ENCODE measurements at places on chromosomes 2 and 18.

- DNase-seq: no peak
Measured at GRCh38 chr18:80044072-80044471, 9.8 kb downstream of the RBFA start.

GRCh38 chr2:218381916-218382366 is at the start of gene SLC11A1:
TSS of gene SLC11A1 (plus strand) at chr2:218382273. CDS start at chr2:218382369, 96 bp downstream.
- DNase-seq: no peak

DNA sequence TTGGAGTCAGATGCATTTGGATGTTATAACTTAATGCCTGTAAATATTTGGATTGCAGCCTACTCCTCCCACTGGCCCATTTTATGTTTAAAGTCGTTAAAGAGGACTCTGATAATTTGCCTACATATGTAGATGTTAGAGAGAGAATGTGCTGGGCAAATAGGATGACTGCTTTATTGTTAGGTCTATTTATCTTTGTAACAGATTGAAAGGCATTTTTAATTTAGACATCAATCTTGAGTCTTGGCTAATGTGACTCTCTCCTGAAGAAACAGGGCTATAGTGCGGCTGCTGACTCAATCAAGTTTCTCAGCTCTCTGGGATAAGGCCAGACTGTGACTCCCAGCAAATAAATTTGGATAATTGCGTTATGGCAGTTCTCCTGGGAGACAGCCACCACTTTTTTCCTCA is 1101.4 kb downstream of the CBLN2 start:
- DNase-seq: no peak

GRCh38 chr18:9139400-9140039 is 2.9 kb downstream of the ANKRD12 start:
- DNase-seq: no peak

- DNase-seq: no peak
Measured at GRCh38 chr2:37711308-37711731, 39.9 kb upstream of the CDC42EP3 start.

GRCh38 chr2:134119117-134119712 is 134.7 kb upstream of the MGAT5 start:
- DNase-seq: no peak

GRCh38 chr2:27185331-27186026 is 26.4 kb upstream of the ATRAID start:
- no peak for DNase-seq

DNA sequence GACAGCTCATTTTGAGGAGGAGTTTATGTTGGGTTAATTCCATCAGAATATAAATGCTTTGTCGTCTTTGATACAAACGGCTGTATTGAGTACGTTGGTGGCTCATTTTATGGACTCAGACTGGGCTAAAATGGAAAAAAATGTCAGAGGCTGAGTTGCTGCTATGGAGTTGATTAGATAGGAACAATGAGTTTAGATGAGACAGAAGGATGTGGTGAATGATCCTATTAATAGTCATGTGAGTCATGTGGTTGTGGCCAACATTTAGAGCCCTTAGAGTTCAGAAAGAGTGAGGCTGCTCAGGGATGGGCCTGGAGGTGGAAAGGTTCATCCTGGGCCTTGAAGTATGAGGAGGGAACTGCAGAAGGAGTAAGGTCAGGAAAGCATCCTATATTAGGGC is 434.2 kb downstream of the MEIS1 start:
- no peak for DNase-seq

DNA sequence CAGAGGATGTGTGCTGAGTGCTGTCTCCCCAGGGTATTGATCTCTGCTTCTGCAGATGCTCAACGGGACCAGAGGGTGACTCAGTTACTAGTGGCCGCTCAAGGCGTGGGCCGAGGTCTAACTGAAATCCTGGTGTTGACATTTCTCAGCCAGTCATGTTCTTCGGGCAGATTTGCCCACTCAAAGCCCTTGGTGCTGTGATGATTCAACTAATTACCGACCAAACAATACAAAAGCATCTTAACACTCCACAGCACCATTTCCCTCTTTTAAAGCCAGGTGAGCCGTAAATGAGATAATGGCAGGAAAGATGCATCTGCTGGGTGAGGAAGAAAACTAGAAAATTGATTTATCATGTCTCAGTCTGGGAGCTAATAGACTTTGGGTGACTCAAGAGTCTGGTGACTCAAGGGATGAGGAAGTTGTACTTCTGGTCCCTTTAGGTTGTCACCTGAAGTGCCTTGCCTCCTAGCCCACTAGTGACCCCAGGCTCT is 32.7 kb upstream of the PRLH start:
- no peak for DNase-seq

DNA sequence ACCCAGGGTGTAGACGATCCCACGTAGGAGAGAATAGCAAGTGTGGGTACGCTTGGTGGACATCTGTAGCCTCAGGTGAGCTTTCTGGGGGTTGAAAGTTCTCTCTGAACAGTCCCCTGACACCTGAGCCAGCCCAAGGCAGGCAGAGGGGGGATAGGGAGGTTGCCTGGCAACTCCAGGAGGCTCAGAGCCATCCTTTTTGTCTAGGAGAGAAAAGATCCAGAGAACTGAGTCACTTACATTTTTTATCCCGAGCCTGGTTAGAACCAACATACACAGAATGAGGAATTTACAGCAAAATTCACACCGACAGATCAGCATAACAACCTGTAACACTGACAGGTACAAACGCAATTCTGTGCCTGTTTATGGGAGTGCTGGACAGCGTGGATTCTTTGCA is 113.2 kb downstream of the SH3BP4 start:
- no peak for DNase-seq

DNA sequence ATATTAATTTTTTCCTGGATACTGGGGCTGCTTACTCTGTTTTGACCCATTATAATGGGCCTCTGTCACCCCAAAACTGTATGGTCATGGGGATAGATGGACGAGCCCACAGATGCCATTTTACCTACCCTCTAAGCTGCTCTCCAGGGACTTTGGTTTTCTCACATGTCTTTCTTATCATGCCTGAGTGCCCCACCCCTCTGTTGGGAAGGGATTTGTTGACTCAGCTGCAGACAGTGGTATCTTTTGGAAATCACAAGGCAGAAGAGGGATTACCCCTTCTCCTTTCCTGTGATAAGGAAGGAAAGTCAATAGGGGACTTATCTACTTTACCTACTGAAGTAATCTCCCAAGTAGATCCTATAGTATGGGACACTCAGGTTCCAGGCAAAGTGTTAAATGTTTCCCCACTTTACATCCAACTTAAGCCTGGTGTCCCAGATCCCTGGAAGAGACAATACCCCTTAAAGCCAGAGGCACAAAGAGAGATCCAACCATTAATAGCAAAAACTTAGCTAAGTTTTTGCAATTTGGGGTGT is 182.7 kb downstream of the RNF152 start:
- no peak for DNase-seq

GRCh38 chr2:205020673-205021072 is 475.4 kb downstream of the PARD3B start:
- no peak for DNase-seq

DNA sequence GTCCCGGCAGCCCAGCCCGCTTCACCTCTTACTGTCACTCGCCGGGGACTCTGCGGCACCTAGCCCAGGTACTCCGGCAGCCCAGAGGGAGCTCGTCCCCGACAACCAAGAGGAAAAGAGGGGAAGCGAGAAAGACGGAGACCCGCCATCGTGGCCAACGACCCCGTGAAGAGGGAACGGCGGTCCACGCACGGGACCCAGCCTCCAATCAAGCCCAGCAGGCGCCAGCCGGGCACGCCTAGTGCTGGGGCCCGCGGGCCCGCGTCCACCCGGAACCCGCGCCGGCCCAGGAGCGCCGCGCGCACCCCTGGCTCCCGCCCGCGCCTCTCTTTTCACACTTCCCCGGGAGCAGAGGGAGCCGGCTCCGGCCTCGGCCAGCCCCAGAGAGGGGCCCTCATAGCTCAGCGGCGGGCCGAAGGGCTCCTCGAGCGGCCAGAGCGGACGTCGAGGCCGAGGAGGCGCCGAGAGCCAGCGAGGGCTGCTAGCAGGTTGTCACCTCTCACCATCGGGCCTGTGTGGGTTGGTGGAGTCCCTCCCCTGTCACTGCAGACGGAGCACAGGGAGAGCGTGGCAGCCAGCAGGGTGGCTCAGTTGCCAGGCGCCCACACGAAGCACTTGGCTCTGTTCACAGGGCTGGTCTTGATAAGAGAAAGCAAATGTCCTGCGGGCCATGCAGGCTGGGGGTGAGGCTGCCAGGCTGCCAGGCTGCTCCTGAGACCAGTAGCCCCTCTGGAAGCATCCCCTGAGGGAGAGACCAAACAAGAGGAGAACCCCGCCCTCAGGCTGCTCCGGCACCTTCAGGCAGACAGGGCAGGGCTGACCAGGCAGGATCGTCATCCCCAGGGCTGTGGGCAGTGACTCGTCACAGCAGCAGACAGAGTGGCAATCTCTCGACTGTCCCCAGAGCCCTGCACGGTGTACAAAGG is 36.9 kb upstream of the KLF11 start:
- DNase-seq: no peak

GRCh38 chr18:46333431-46334135 is 229.4 kb downstream of the HAUS1 start:
- no peak for DNase-seq

- no peak for DNase-seq
Measured at GRCh38 chr2:102436323-102436722, 13.4 kb downstream of the IL18RAP start.

DNA sequence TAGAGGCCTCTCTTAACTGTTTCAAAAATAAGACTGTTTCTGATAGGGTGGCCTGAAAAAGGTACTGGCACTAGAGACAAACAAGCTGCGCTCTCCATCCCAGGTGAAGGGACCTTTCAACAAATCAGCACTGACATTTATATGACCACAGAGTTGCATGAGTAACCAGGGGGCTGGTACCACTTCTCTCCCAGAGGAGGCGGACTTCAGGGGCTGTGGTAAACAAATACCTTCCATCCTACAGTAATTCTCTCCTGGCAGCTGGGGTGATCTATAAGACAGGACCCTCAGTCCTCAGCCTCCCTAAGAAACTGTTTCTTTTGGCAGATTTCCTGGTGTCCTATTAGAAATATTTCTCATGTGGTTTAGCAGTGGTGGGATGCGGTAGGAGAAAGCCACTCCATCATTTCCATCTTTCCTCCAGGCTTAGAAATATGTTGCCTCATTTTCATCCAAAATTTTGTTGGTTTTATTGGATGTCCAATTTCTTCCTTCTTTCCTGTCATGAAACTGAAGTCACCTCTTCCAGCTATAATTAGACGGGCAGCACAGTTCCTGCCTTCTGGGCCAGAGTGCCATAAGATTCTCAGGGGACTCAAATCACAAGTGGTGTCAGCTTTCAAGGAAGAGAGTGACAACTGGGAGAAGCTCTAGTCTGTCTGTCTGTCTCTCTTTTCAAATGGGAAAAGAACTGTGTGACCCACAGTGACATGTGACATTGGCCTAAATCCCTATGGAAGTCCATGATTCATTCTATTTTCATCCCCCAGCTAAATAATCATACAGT is 96.4 kb downstream of the CYRIA start:
- DNase-seq: no peak

GRCh38 chr2:216315802-216316603 is 56.3 kb downstream of the MARCHF4 start:
- DNase-seq: no peak
